ENCODE measurements at places on chromosomes 13 and 19. TPM values are rescaled to one million over a fixed set of nuclear protein-coding genes. Genes with fewer than 3 reads are reported as not detected.

The CXCL17 gene
- total RNA-seq = not detected

DNA sequence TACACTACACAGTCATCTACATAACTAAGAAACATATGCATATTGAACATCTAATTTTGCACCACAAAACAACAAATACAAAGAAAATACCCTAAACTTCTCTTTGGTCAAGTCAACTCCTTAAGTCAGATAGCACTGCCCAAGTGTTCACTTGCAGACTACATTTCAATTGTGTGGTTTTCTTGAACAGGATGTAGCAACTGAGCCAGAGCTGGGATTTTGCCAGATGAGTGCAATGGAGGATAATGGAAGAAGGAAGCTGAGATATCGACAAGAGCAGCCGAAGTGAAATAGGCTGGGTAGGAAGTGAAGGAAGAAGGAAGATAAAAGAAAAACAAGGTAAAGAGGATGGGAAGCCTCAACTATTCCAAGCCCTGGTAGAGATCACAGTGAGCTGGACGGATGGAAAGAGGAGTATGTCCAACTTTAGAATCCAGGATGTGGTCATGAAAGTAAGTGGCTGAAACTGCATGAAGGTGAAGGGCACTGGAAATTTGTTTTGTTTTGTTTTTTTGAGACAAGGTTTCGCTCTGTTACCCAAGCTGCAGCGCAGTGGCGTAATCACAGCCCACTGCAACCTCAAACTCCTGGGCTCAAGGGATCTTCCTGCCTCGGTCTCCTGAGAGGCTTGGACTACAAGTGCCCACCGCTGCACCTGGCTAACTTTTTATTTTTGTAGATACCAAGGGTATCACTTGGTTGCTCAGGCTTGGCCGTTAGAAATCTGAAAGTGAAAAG lies 15.0 kb downstream of the NUFIP1 start:
- peak; percentile 25 for DNase-seq

GRCh38 chr19:10173527-10173926 lies 21.2 kb downstream of the DNMT1 start:
- DNase-seq = peak; percentile 56

DNA sequence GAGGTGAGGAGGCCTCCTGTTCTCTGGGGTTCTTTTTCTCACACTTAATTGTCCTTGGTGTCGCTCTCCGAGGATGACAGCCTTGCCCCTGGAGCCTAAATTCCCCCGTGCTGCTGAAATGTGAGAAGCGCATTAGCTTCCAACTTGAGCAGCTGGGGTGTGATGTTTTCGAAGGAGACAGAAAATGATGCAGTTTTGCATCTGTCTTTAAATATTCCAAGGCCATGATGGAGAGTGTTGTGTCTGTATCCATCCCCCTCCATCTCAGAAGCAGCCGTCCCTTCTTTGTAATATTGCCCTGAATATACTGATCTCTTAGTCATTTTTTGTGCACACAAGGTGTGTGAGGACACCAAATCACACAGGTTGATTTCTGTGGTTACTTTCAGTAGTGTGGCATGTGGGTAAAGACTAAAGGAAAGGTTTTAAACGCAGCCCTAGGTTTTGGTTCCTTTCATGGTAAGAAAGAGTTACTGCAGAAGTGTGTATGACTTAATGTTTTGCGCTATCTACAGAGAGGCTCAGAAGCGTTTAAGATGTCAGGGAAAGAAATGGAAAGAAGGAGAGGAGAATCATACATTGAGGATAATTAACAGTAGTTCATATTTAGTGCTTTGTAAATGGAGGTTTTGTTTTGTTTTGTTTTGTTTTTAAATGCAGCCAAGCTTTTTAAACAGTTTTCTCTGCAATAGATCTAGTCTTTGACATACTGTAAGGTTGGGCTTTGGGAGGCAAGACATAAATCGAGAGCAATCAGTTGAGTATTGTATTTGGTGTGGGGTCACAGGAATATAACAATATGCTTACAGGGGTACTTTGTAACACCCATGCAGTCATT lies 1.6 kb downstream of the NBEA start:
- DNase-seq = no peak

- no peak for DNase-seq
Observed at GRCh38 chr13:112727581-112727980, 37.7 kb downstream of the ATP11A start.

GRCh38 chr13:60009300-60010253 lies 154.2 kb downstream of the DIAPH3 start:
- DNase-seq = no peak

GRCh38 chr19:5143471-5144411 lies 174.8 kb downstream of the KDM4B start:
- DNase-seq = no peak

DNA sequence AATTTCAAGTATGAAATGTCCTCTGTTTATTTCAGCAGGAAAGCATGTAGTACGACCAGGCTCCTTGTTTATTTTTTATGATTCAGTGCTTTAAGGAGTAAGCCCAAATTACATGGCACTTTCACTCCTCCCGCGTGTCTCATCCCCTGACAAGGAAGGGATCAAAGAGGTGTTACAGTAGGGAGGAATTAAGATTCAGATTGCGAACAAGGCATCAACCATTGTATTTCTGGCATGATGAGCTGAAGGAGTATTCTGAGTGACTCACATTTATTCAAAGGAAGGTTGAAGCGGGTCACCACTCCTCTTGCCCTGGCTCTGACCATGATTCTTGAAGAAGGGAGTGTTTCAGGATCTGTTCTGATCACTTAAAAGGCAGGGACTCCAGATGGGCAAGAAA lies 46.1 kb upstream of the CNMD start:
- DNase-seq = no peak

All from A172 (cell line).